SW 1271 (cell line): ENCODE measurements at places on chromosomes 11 and 22.

- no peak for DNase-seq
These were observed 9.6 kb upstream of the TP53I11 start for GRCh38 chr11:44960200-44960845.

DNA sequence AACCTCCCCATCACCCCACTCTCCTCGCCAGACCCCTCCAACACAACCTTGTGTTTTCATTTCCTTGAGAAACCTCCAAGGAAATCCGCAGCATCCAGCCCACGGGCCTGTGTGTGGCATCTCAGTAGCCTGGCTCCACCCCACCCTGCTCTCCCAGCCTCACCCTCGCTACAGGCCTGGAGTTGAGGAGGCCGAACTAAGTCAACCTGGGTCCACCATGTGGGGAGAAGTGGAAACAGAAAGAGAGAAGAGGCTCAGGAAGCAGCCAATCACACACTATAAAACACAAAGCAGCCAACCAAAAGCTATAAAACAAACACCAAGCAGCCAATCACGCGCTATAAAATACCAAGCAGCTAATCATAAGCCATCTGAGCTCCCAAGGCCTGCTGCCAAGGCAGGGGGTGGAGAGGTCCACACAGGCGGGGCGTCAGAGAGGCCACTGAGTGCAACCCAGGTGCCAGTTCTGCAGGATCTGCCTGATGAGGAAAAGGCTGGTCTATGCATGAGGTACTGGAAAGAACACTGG, 72.0 kb downstream of the MICAL3 start:
- DNase-seq: no peak

- DNase-seq: no peak
These were observed 634.7 kb upstream of the CCDC179 start for GRCh38 chr11:23494981-23495380.

DNA sequence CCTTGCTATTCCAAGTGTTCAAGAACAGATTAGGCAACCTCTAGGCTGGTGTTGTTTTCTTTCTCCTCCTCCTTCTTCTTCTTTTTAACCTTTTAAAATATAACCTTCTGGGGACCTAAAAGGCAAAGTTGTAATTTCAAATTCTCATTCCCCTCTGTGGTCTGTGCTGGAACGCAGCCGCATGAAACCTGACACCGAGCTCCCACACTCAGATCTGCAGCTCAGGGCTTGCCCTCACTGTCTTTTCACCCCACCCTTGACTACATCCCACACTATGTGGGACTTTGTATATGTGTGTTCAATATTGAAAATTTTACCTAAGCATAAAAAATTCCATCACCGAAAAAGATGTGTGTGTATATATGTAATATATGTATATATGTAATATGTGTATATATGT, 62.0 kb upstream of the ARHGAP42 start:
- DNase-seq: no peak

DNA sequence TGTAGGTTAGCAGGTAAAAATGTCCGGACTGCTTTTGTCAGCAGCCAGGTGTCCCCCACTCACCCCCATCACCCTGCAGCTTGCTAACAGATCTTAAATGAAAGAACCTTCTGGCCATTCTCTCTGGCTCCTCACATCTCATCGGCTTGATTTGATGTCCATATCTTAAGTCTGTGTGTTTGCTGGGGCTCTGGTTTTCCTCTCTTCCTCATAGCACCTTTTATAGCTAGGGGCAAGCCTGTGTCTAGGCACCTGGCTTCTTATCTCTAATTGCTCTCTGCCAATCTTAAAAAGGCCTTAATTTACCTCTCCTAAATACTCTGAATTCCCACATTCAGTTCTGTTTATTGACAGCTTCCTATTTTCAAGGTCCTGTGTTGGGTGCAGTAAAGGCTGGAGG, 72.0 kb downstream of the ARHGAP42 start:
- no peak for DNase-seq

DNA sequence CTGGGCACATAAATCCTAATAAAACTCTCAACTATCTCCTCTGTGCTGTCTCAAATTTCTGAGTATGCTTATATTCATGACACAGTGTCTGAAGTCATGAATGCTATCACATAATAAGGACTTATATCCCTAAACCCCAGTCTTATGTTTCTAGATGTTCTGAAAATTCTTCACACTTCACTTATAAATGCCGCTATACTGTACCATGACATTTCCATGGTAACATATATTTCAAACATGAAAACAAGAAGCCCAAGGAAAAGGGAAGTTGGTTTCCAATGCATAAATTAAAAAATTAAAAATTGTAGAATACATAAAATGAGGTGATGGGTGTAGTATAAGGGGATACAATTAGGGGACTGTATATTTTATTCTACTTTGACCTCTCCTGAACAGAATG, 11.7 kb downstream of the GVQW3 start:
- DNase-seq: no peak

DNA sequence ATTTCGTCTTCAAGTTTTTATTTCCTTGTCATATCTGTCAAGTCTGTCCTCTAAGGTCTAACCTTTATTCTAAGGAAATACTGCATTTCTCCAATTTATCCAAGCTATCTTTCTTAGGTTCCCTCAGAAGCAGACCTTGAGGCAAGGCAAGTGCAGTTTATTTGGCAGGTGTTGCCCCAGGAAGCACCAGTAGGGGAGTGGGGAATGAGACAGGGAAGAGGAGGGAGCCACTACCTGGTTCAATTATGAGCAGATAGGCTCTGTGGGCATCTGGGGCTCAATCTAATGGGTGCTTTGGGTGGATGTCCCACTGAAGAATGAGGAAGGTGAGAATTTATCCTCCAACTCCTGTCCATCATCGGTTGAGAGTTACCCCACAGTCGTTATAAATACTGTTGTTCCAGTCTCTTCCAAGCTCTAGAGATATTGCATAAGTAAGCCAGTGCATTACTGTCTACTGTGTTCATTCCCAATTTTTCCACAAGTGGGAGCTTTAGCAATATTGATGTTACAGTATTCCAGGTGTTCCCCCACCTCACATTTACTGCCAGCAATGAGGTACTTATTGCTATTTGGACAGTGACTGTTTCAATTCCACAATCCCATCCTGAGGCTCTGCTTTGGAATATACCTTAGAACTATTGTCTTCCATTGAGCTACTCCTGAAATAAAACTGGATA, 154.9 kb upstream of the CEP126 start:
- peak; percentile 10 for DNase-seq

DNA sequence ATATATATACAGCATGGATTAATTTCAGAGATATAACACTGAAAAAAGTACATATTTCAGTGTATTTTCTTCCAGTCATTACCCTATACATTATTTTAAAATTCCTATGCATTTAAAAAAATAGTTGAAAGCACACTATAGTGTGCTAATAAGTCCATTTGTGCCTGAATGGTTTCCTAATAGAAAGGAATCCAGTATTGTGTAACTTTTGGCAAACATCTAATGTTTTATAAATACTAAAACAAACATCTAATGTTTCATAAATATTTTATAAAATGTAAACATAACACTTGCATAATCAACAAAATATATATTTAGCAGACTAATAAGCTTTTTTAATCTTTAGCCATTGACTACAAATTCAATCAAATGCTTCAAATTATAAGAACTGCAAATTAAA, 126.6 kb upstream of the FIBIN start:
- no peak for DNase-seq

DNA sequence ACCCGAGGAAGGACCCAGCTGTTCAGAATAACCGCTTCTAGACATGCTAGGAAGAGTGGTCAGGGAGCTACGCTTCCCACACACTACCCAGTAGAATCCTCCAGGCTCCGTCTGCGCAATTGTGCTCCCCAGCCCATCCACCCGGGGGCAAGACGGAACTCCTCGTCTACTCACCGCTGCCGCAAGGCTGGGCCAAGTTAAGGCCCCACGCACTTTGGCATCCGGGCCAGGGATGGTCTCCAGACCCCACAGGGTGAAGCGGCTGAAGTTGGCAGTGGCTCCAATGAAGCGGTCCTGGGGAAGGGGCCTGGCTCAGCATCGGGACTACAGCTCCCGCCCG, 757 bp downstream of the RNASEH2C start:
- DNase-seq: no peak

DNA sequence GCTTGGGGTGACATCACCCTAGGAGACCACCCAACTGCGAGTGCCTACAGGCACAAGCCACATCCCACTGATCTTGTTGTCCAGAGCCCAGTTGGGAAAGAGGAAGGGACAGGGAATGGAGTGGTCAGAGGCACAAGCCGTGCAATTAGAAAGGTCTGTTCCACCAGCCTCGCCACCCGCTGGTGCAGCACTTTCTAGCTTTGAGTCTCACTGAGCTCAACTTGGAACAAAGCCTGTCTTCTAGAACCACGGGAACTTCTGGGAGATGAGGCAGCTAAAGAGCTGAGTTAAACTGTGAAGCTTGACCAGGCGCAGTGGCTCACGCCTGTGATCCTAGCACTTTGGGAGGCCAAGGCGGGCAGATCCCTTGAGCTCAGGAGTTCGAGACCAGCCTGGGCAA, 29.3 kb downstream of the TPBGL start:
- DNase-seq: no peak

- no peak for DNase-seq
These were observed 125.3 kb upstream of the TBCEL start for GRCh38 chr11:120898568-120898967.

GRCh38 chr11:118789501-118790356, 1.2 kb downstream of the DDX6 start:
- peak; percentile 39 for DNase-seq

DNA sequence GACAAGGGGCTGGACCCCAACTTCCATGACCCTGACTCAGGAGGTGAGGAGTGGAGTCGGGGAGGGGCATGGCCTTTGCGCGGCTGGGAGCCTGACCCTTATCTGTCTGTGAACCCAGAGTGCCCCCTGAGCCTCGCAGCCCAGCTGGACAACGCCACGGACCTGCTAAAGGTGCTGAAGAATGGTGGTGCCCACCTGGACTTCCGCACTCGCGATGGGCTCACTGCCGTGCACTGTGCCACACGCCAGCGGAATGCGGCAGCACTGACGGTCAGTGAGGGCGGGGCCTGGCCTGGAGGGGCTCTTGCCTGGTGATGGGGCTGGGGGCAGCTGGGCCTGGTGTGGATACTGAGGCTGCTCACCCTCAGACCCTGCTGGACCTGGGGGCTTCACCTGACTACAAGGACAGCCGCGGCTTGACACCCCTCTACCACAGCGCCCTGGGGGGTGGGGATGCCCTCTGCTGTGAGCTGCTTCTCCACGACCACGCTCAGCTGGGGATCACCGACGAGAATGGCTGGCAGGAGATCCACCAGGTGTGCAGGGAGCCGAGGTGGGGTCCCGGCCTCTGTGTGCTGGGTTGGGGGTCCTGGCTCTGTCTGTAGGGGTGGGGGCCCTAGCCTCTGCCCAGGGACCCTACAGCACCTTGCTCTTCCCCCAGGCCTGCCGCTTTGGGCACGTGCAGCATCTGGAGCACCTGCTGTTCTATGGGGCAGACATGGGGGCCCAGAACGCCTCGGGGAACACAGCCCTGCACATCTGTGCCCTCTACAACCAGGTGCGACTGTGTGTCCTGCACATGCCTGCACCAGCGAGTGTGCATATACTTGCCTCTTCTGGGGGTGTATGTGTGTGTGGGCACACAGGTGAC, 6.3 kb downstream of the SHANK3 start:
- DNase-seq: no peak

DNA sequence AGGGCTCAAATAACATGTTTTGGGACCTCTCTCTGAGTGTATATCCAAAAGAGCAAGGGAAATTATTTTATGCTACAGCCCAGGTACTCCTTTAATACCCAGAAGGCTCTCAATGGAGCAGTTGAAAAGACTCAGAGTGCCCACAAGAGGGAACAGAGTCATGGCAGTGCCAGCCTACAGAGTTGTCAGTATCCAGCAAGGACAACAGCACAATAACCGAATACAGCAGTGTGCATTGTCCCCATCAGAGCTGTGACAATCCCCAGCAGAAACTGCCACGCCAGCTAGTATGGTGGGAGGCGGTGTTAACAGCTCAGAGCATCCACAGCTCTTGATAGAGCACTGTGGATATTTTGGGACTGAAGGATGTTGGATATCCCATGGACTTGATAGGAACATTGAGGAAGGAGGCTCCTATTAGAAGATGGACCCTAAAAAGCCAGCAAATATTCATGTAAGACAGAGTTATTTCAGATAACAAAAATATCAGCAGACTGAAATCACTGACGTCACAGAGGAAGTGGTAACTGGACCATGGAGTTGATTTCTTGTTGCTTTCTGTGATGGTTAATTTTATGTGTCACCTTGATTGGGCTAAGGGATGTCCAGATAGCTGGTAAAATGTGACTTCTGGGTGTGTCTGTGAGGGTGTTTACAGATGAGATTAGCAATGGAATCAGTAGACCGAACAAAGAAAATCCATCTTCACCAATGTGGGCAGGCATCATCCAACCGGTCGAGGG, 17.7 kb upstream of the PAFAH1B2 start:
- DNase-seq: no peak

- no peak for DNase-seq
These were observed 70.8 kb upstream of the MYOD1 start for GRCh38 chr11:17648528-17648927.

DNA sequence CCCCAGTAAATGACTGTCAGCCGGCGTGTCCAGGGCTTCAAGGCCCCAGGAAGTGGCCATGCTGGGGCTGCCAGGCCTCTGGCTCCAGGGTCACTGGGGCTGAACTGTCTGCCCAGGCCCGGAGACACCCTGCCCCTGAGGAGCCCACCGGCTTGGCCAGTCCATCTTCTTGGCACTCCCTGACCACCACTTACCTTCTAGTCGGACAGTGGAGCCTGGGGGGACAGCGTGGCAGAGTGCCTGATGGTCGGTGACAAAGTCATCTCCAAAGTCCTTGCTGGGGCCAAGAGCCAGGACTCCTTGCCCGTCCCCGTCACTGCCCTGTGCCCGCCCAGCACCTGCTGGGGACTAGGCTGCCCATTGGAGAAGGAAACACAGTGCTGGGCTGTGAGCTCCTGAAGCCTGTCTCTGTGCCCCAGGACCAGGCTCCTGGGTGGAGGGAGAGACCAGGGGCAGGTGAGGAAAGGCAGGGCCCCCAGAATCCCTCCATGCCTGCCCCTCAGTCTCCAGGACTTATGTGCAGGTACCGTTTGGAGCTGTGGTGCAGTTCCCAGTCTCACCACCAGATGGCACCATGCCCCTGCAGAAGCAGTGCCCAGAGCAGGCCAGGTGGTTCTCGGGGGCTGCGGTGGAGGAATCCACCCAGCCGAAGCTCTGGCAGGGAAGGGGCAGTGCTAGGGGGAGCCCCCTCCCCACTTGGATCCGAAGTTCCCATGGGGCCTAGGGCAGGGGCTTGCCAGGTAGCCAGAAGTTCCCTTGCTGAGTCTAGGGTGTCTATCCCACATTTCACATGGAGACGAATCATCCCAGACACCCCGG, 6.0 kb upstream of the CCDC188 start:
- DNase-seq: peak; percentile 41

DNA sequence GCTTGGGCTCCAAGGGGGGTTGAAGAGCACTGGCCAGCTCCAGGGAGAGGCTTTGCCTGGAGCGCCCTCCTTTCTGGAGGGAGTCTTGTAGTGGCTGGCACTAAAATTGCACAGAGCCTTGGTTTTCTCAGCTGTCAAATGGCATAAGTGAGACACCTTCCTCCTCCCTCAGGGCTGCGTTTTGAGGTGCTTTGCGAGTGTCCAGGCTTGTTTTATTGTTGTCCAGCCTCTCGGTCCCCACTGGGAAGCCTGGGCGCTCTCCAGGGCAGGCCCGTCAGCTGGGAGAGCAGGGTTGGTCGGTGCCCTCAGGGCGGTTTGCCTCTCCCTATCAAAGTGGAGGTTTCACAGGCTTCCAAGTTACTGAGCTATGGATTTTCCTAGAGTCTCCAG, 149.3 kb upstream of the B3GAT1 start:
- no peak for DNase-seq
